T47D (cell line): ENCODE measurements at places on chromosomes 13 and 19.

DNA sequence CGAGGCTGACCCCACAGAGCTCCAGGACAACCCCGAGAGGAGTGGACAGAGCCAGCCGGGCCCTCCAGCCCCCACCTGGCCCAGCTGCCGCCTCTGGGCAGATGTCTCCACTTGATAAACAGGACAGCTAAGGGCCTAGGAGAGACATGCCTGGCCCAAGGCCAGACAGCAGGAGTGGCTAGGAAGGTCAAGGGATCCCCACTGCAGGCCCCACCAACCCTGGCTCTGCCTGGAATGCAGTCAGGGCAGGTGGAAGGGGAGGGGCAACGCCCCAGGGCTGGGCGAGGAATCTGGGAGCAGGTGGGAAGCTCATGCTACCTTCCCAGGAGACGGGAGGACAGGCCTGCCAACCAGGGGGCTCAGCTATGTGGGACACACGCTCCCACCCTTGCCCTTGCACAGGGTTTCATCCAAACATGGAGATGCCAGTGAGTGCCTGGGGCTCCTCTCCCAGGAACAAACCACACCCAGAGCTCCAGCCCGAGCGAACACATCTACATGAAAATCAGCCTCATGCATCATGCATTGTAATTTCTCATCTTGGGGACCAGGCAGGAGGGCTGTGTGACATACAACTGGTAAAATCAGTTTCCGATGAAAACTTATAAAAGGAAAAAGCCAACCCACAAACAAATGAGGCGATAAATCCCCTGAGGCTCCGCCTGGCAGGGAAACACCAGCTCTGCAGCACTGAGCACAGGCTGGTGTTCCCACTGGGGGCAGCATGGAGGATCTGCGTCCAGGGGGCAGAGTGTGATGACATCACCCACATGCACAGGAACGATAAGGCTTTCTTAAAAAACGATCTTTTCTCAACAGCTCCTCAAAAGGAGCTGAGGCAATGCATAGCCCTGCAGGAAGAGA lies 25.0 kb downstream of the SH3GL1 start:
- DNase-seq: peak; percentile 87

DNA sequence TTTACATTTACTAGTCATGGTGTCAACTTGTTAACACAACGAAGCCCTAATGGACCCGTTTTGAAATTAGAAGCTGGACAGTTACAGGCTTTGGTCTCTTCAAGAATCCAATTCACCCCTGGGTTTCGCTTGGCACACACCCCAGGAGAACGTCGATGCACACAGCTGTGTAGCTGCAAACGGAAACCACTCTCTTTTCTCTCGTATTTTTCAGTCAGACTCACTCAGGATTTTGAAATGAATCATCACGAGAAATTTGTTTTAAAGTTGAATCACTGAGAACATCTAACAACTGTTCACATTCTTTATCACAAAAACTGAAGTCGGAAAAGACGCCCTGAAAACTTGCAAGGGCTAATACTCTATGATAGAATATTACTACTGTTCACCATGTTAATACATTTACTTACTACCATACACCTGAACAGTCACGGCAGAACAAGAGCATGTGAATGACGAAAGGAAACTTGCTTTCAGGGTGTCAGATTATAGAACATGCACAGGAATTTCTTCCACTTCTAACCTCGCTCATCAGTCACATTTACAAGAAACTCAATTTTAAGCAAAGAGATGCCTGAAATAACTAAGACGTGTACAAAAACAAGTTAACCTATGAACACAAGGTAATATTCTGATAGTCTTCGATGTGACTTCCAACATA lies 4.7 kb downstream of the PNMA8A start:
- no peak for DNase-seq

GRCh38 chr13:103140001-103140671 lies 73.9 kb upstream of the SLC10A2 start:
- peak; percentile 48 for DNase-seq

- no peak for DNase-seq
Measured at GRCh38 chr13:94494026-94494425, 14.5 kb upstream of the DCT start.

DNA sequence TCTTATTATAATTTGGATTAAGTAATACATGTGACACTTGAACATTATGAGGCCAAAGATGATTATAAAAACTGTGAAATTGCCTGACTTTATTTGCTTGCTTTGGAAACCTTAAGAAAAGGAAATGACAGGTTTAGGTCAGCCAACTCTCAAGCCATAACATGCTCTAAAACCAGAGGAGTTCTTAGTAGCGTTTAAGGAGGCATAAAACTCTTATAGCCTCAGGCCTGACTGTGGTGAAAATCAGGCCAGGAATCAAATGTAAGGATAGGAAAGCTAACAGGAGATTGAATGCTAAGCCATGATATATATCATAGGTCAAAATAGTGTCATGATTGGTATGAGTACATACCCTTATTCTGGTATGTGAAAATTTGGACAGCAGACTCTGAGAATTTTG lies 1142.4 kb upstream of the MIR17HG start:
- no peak for DNase-seq

DNA sequence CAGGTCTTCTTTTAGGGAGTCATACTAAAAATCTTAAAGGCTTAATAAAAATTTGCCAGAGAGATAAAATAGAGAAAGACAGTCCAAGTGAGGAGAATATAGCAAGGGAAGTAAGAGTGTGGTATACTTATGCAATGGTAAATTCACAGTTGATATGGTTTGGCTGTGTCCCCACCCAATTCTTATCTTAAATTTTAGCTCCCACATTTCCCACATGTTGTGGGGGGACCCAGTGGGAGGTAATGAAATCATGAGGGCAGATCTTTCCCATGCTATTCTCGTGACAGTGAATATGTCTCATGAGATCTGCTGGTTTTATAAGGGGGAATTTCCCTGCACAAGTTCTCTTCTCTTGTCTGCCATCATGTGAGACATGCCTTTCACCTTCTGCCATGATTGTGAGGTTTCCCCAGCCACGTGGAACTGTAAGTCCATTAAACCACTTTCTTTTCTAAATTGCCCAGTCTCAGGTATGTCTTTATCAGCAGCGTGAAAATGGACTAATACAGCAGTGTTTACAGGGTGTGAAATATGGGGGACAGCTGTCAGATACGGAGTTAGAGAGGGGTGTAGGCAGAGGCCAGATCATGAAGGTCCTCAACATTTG lies 115.4 kb downstream of the UGGT2 start:
- no peak for DNase-seq

- no peak for DNase-seq
Measured at GRCh38 chr19:39014037-39014436, 18.3 kb downstream of the FBXO27 start.

DNA sequence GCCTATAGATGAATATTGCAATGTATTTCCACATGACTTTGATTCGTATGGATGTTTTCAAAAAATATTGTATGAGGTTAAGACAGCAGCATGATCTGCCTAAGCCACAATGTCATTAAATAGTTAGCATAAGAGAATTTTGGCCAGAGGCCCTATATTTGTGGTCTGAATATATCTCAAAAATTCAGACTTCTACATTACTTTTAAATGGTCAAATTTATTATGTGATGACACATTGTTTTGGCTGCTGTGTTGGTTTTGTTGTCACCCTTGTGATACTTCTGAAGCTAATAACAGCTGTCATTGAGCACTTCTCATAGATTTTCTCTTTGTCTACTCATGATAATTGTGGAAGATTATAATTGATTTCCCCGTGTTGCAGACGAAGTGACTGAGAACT lies 288.2 kb downstream of the MYO16 start:
- DNase-seq: no peak

DNA sequence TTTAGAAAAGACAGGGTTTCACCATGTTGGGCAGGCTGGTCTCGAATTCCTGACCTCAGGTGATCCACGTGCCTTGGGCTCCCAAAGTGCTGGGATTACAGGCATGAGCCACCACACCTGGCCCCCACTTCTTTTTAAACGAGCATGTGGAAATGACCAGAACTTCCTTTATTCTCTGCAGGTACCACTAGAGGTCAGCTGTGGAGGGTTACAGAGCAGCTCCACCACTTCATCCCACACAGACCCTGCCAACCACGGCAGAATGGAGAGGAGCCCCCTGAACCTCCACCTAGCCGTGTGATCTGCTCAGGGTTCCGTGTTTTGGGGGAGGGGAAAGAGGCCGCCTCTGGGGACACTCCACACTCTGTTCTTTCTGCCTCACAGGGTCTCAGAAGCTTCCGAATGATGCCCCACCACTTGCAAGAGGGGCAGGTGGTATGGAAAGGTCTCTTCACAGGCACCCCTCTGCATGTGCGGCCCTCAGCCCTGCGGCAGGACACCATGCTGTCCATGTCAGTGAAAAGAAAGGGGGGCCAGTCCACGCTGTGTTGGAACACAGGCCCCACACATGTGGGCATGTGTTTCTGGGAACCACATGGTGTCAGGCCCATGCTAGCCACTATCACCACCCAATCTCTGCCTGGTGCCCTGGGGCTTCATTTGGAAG lies 465.0 kb downstream of the TSHZ3 start:
- DNase-seq: no peak

DNA sequence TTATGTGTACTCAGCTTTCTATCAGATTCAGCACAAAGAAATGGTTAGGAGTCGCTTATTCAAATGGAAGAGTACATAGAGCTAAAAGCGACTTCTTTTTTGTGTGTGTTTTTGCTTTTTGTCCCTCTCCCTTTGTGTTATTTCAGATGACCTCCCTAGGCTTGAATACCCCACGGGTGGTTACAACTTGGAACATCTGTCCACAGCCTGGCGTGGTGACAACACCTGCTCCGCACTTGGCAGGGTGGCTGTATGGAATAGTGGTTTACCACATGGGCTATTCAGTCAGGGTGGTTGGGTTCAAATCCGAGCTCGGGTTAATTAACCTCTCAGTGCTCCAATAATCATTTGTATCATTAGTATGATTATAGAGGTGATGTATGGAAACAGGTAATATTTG lies 151.6 kb upstream of the FREM2 start:
- DNase-seq: no peak

- no peak for DNase-seq
Measured at GRCh38 chr19:7932276-7932929, 6.5 kb upstream of the CTXN1 start.

DNA sequence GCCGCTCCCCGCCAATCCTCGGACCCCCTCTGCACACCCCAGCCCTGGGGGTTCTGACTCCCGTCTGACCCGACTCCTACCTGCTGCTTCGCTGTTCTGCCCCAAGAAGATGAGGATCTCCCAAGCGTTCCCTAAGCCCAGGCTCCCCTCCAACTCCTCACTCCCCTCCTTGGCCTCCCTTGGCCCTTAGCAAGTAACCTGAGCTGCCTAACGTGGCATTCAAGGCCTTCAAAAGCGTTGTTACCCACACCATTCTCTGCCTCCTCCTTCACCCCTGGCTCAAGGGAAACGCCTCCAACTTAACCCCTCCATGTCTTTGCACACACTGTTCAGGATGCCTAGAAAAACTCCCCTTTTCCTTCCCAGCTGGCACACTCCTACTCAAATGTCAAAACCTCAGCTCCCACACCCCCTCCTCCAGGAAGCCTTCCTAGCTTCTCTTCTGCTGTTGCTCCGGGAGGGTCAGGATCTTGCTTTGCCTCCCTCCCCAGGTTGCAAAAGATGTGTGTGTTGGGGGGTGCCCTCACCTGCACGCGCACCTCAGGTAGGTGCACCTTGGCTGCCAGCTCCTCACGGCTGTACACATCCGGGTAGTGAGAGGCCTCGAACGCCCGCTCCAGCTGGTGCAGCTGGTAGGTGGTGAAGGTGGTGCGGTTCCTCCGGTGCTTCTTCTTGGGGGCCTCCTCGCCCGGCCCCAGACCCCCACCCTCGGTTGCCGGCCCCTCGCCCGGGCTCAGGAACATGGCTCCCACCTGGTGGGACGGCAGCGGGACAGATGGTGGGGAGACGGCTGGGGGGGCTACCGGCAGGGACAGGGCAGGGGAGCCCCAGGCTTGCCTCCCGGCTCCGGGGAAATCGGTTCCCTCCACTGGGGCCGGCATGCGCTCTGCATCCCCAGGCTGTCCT lies 775 bp downstream of the RAX2 start:
- no peak for DNase-seq

GRCh38 chr19:50505856-50506611 lies 5.0 kb downstream of the JOSD2 start:
- DNase-seq: no peak
